ENCODE measurements at places on chromosomes 2 and 18. TPM values are rescaled to one million over a fixed set of nuclear protein-coding genes. Genes with fewer than 3 reads are reported as not detected.
A peak's percentile ranks its signal among the peaks of the same experiment; 100 is the strongest.

DNA sequence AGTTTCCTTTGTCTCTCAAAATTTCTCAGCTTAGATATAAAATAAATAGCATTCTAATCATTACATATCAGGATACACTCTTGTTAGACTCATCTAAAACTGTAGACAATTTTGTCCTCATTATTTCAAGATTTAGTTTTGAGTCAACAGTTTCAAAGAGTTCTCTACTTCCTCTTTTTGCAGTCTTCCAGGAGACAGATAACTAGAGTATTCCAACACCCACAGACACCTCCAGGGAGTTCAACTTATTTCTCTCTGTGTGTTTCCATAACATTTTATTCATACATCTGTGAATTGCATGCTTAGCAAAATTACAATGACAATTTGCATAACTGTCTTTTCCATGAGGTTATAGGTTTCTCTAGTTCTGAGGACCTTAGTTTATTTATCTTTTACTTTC is 166.6 kb upstream of the HNMT start:
- no peaks in the 10 kb centered on the region for H3K36me3 ChIP-seq
- H3K4me3 ChIP-seq, result no peak overlapping the region
- H3K27me3 ChIP-seq, result no peaks in the 10 kb centered on the region
- no peaks in the 10 kb centered on the region for H3K4me1 ChIP-seq

EXOC6B gene
- total RNA-seq, result 63.1 TPM

DSEL gene
- total RNA-seq, result 4.8 TPM

UCN gene
- total RNA-seq, result 3.9 TPM

ANO7 gene
- total RNA-seq, result 1.9 TPM

- H3K27ac ChIP-seq, result peak overlapping the region; percentile 67
- peak overlapping the region; percentile 63 for H3K4me3 ChIP-seq
- DNase-seq, result no peak
- H3K36me3 ChIP-seq, result no peaks in the 10 kb centered on the region
- H3K4me1 ChIP-seq, result no peaks in the 10 kb centered on the region
- H3K27me3 ChIP-seq, result no peaks in the 10 kb centered on the region
These were observed 17.3 kb downstream of the PTPN18 start for GRCh38 chr2:130372833-130373807.

DNA sequence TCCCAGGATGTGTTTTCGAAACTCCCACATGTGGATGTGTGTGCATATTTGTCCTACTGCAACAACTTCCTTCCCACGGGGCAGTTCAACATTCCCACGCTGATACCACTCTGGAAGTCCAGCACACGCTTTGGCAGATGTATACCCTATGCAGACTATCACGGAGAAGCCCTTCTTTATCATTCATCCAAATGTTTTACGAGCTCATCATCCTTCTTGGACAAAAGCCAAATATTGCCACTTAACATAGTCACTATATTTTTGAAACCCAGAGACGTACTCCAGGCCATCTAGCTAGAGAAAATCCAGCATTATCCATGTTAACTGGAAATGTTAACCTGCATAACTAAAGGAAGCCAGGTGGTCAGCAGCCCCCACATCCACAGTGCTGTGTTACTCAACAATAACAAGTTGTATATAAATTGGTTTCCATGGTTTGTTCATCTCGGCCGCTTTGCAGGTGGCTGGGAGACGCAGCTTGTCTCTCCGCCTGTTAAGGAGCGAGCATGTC is 131.5 kb downstream of the ZNF532 start:
- no peak for DNase-seq
- no peaks in the 10 kb centered on the region for H3K27me3 ChIP-seq
- H3K4me3 ChIP-seq, result no peak overlapping the region
- H3K27ac ChIP-seq, result no peak overlapping the region
- no peaks in the 10 kb centered on the region for H3K36me3 ChIP-seq
- H3K4me1 ChIP-seq, result peaks cover 1% of the 10 kb centered on the region

DNA sequence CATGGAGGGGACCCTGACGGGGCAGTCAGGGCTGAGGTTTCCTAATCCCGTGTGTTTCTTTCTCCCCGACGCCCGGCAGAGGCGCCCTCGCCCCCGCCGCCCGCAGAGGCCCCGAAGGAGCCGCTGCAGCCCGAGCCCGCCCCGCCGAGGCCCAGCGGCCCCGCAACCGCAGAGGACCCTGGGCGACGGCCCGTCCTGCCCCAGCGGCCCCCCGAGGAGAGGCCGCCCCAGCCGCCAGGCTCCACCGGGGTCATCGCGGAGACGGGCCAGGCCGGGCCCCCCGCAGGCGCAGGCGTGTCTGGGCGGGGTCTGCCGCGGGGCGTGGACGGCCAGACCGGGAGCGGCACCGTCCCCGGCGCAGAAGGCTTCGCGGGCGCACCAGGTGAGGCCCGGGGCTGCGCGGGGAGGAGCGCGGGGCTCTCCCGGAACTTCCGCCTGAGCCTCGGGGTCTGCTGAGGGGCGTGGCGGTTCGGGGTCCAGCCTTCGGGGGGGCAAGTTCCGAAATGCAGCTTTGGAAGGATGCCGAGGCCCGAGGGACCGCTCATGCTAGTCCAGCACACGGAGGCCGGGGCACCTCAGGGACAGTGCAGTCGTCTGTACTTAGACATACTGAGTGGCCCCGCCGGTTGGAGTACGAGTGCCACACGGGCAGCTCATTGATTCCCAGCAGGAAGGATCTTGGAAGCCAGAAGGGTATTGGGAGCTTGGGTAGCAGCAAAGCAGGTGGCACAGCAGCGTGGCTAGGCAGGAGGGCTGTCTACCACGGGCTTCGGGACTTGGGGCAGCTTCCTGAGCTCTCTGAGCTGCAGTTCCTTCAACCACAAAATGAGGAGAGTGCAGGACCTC is 60.1 kb downstream of the EMILIN2 start:
- H3K4me1 ChIP-seq, result peaks cover 10% of the 10 kb centered on the region
- no peak overlapping the region for H3K27ac ChIP-seq
- no peak overlapping the region for H3K4me3 ChIP-seq
- H3K36me3 ChIP-seq, result no peaks in the 10 kb centered on the region
- peak; percentile 55 for DNase-seq

DNA sequence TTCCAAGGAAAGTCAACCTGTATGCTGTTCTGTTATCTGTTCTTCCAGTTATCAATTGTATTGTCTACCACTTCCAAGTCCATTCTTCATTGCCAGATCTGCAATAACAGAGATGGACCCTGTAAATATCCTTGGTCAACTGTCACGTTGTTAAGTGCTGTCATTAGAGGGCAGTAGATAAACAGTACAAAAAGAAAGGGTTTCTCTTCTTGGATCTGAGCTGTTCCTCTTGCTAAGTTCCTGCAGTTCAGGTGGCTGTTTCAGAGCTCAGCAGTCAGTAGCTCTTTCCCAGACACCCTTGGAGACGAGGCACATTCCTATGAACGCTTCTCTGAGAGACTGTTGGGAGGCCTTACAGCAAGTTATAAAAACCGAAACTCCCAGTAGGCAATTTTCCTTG is 957.1 kb upstream of the CHAC2 start:
- no peaks in the 10 kb centered on the region for H3K4me1 ChIP-seq
- no peak for DNase-seq
- H3K36me3 ChIP-seq, result no peaks in the 10 kb centered on the region
- no peak overlapping the region for H3K4me3 ChIP-seq
- no peaks in the 10 kb centered on the region for H3K27me3 ChIP-seq
- no peak overlapping the region for H3K27ac ChIP-seq

DNA sequence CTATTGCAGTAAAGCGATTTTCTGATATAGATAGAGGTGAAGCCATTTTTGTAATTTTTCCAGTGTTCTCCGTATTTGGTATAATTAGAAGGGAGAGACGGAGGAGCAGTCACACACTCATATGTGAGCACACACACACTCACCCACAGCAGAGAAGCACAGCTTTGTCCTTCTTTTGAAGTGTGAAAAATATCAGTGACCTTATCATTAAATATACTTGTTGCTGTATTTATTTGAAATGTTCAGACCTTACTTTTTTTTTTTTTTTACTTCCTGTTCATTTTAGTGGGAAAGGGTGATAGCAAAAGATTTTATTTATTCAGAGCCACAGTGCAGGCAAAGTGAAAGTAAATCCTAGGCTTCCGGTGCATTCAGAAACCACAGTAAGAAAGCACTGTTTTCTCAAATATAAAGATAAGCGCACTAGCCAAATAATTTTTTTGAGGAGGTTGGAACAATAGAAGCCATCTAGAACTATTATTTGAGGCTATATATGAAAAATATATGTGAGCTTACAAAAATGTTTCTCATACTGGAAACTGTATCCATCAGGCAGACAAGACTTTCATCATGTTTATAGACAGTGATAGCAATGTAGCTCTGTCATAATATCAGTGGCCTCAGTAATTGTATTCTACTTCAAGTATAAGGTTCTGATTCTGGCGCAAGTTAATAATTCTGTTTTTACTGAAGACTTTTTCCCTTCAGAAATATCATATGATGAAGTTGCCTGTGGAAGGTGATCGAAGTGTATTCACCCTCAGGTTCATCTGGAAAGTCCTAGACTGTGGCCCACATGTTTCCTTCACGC is 37.2 kb downstream of the TSHZ1 start:
- no peaks in the 10 kb centered on the region for H3K36me3 ChIP-seq
- peak overlapping the region; percentile 85 for H3K27ac ChIP-seq
- peaks cover 19% of the 10 kb centered on the region for H3K4me1 ChIP-seq
- H3K27me3 ChIP-seq, result no peaks in the 10 kb centered on the region

GRCh38 chr2:12507295-12507694 is 209.4 kb upstream of the TRIB2 start:
- H3K27me3 ChIP-seq, result no peaks in the 10 kb centered on the region
- H3K27ac ChIP-seq, result no peak overlapping the region
- H3K4me1 ChIP-seq, result peaks cover 7% of the 10 kb centered on the region
- peak; percentile 49 for DNase-seq

ACOXL gene
- not detected for total RNA-seq

GRCh38 chr2:64781711-64782390 is 128.1 kb upstream of the SERTAD2 start:
- no peak overlapping the region for H3K27ac ChIP-seq
- H3K36me3 ChIP-seq, result no peaks in the 10 kb centered on the region

DNA sequence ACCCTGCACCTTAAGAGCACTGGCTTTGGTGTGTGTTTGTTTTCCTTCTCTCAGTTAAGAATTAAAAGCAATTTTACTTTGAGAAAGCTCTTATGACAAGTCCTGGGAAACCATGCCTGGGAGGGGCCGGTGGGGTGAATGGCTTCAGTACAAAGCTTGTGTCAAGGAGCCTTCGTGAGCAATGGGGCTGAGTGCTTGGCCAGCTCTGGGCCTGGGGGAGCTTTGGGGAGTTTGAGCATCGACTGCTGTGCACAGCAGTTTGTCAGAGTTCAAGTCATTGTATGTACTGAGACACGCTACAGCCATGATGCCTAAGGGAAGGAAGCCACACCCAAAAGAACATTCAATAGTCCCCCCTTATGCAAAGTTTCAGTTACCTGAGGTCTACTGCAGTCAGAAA is 75.8 kb downstream of the ARHGEF4 start:
- H3K36me3 ChIP-seq, result no peaks in the 10 kb centered on the region
- H3K27me3 ChIP-seq, result peaks cover 13% of the 10 kb centered on the region
- DNase-seq, result no peak
- no peak overlapping the region for H3K4me3 ChIP-seq
- H3K27ac ChIP-seq, result no peak overlapping the region

GRCh38 chr2:132969371-132969985 is 299.5 kb upstream of the LYPD1 start:
- no peak overlapping the region for H3K4me3 ChIP-seq
- DNase-seq, result no peak
- no peaks in the 10 kb centered on the region for H3K36me3 ChIP-seq
- no peaks in the 10 kb centered on the region for H3K4me1 ChIP-seq

- no peaks in the 10 kb centered on the region for H3K4me1 ChIP-seq
- H3K4me3 ChIP-seq, result no peak overlapping the region
- no peaks in the 10 kb centered on the region for H3K36me3 ChIP-seq
- no peak for DNase-seq
- H3K27ac ChIP-seq, result no peak overlapping the region
These were observed 197.8 kb upstream of the MYT1L start for GRCh38 chr2:2528846-2529245.

ANKRD44 gene
- total RNA-seq, result 33.1 TPM

- no peak overlapping the region for H3K27ac ChIP-seq
- H3K27me3 ChIP-seq, result no peaks in the 10 kb centered on the region
- H3K4me3 ChIP-seq, result no peak overlapping the region
- no peaks in the 10 kb centered on the region for H3K36me3 ChIP-seq
These were observed 108.0 kb downstream of the CDH19 start for GRCh38 chr18:66495844-66496243.

DNA sequence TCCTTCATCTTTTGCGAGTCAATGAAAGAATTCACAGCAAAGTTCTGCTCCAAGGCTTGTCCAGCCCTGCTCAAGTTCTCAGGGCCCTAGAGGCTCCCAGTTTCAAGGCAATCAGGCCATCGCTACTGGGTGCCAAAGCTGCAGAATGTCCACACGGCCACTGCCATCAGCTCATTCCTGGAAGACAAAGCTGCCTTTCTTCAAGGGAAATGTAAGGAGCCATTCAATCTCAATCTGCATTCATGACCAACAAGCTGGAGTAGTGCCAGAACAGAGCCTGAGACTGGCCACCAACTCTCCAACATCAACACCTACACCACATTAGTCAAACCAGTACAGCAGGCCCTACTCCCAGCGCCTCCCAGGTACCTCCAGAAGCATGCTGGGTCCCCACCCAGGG is 202.2 kb downstream of the TCF4 start:
- DNase-seq, result no peak
- H3K36me3 ChIP-seq, result no peaks in the 10 kb centered on the region
- no peaks in the 10 kb centered on the region for H3K27me3 ChIP-seq
- H3K27ac ChIP-seq, result no peak overlapping the region
- no peaks in the 10 kb centered on the region for H3K4me1 ChIP-seq
- no peak overlapping the region for H3K4me3 ChIP-seq

GRCh38 chr2:219513787-219514186 is 495 bp upstream of the ASIC4 start:
- H3K36me3 ChIP-seq, result no peaks in the 10 kb centered on the region
- DNase-seq, result no peak
- peaks cover 31% of the 10 kb centered on the region for H3K27me3 ChIP-seq
- no peak overlapping the region for H3K4me3 ChIP-seq

SERPINB12 gene
- total RNA-seq, result not detected

- H3K4me3 ChIP-seq, result no peak overlapping the region
- DNase-seq, result no peak
- H3K4me1 ChIP-seq, result no peaks in the 10 kb centered on the region
- H3K27ac ChIP-seq, result no peak overlapping the region
- no peaks in the 10 kb centered on the region for H3K27me3 ChIP-seq
- H3K36me3 ChIP-seq, result no peaks in the 10 kb centered on the region
These were observed 730.4 kb downstream of the METTL4 start for GRCh38 chr18:1840878-1841277.

COL4A4 gene
- total RNA-seq, result 24.2 TPM

CDH7 gene
- total RNA-seq, result not detected

Data from adrenal gland (tissue), 19 donors.